Activated T-cell treated with anti-CD3 and anti-CD28 coated beads for 48 hours (primary cell): ENCODE measurements at places on chromosomes 5 and 9.

- no peak for DNase-seq
These were observed 280.1 kb downstream of the DNAH5 start for GRCh38 chr5:13664377-13664776.

- DNase-seq: no peak
These were observed 45.6 kb downstream of the NKD2 start for GRCh38 chr5:1054018-1054798.

- no peak for DNase-seq
These were observed 276.8 kb upstream of the RORB start for GRCh38 chr9:74220327-74220726.

DNA sequence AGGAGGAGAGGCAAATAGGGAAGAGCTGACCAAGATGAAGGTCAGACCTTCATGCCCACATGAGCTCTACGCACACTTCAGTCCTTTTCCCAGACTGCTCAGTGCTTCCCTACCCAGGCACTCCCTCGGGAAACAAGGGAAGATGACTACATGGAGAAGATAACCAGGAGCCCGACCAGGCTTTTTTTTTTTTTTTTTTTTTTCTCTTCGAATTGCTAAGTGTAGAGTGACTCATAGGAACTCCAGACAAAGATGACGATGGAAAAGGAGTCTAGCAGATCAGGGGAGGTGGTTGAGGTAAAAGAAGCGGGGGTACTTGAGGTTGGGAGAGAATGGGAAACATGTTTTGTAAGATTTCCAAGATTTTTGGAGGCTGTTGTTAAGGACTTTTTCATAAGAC is 526.1 kb downstream of the BNC2 start:
- DNase-seq: no peak

- DNase-seq: no peak
These were observed 44.1 kb downstream of the CCL28 start for GRCh38 chr5:43367909-43368669.

DNA sequence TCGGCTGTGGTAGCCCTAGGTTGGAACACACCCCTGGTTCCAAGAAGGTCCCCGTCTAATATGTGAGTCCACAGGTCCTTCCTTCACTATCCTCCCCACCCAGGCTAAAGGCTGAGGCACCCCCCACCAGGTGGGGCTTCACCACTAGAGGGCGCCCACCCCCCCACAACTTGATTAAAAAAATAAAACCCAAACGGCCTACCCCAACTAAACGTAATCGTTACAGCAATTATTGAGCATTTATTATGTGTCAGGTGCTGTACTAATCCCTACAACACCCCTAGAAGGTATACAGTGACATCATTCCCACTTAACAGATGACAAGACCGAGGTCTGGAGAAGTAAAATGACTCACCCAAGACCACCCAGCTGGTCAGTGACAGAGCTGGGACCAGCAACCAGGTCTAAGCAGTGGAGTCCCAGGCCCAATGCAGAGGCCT is 65.0 kb downstream of the FGF18 start:
- DNase-seq: peak; percentile 38

DNA sequence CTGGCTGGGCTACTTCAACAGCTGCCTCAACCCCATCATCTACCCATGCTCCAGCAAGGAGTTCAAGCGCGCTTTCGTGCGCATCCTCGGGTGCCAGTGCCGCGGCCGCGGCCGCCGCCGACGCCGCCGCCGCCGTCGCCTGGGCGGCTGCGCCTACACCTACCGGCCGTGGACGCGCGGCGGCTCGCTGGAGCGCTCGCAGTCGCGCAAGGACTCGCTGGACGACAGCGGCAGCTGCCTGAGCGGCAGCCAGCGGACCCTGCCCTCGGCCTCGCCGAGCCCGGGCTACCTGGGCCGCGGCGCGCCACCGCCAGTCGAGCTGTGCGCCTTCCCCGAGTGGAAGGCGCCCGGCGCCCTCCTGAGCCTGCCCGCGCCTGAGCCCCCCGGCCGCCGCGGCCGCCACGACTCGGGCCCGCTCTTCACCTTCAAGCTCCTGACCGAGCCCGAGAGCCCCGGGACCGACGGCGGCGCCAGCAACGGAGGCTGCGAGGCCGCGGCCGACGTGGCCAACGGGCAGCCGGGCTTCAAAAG is 36.9 kb upstream of the TTC1 start:
- DNase-seq: no peak

DNA sequence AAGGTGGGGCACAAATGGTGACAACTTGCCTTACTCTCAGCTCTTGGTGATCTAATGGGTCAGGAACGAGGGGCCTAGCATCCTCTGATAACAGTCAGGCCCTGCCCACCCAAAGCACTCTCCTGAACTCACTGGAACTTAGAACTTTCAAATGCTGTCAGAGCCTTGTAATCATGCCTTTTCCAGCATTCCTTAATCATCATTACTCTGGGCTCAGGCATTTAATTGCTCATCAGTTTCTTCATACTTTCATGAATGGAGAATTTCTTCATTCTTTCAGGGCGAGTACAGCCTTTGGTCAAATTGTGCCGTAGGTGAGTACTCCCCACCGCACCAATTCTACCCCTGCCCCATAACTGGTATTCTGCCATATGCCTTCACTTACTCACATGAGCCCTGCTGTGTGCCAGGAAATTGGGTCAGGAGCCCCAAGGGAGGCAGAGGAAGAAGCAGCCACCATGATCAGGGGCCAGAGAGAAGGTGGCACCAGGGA is 30.2 kb upstream of the DUSP1 start:
- no peak for DNase-seq

DNA sequence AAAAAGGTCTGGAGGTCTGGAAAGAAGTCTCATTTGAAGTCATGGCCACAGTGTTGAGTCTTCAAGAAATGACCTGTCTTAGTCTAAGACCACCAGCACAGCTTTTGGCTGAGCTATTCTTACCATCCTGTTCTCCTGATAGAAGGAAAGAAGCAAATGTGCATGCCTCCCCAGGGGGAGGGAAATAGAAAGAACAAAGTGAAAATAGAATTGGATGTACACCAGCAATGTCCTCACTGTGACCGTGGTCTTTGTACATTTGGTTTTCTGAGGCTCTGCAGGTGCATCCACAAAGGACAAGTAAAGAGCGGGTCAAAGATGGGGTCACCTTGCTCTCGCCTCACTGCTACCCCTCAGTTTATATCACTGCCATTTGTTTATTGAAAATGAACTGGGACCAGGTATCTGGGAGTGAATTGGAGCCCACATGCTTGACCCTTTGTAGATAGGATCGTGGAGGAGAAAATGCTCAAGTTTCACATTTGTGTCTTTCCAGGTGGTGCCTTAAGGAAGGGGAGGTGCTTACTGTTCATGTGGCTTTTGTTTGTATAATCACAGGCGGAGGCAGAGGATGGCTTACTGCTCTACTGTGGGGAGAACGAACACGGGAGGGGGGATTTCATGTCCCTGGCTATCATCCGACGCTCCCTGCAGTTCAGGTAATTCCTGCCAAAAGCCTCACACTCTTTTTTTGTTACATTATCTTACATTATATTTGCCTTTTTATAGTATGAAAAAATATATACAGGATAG is 147.8 kb downstream of the LIFR start:
- no peak for DNase-seq

DNA sequence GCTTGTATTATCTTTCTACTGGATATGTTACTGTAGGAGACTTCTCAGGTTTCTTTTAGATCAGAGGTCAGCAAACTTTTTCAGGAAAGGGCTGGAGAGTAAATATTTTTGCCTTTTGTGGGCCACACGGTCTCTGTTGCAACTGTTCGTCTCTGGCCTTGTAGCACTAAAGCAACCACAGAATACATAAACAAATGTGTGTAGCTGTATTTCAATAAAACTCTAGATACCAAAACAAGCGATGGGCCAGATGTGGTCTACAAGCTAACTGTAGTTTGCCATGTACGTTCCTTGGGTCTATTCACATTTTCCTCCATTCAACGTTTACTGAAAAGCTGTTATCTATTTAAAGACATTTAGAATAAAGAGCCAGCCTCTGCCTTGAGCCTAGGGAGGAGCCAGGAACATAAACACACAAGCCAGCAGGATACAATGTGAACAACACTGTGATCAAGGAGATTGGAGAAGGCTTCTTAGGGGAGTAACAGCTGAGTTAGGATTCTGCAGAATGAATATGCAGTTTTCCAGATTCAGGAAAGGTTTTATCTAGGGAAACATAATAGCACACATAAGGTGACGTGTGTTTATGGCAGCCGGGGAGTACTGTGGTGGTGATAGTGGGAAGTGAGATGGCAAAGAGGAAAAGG is 33.0 kb upstream of the HOMER1 start:
- no peak for DNase-seq

GRCh38 chr9:121992571-121993212 is 100.4 kb downstream of the TTLL11 start:
- DNase-seq: peak; percentile 4
